AG08395 (cell line): ENCODE measurements at places on chromosomes 2 and 18.

- no peak for DNase-seq
These were observed 440.3 kb downstream of the NRXN1 start for GRCh38 chr2:50591642-50592041.

DNA sequence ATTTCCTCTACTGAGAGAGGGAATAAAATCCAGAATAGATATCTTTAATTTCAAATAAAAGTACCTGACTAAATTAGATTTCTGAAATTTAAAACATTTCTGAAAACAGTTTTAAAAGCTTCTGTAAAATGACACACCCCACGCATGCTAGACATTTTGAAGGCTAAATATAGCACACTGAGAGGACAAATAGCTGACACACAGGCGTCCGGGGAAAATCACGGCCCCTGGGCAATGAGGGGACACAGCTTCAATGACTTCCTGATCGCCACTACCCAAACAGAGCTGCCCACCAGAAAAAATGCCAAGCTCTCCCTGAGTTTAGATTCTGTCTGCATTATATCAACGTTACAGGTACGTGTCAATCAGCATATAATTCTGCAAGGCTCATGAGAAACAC, 10.9 kb downstream of the TBC1D8 start:
- DNase-seq: no peak

GRCh38 chr2:66852953-66853352, 418.0 kb downstream of the MEIS1 start:
- no peak for DNase-seq

DNA sequence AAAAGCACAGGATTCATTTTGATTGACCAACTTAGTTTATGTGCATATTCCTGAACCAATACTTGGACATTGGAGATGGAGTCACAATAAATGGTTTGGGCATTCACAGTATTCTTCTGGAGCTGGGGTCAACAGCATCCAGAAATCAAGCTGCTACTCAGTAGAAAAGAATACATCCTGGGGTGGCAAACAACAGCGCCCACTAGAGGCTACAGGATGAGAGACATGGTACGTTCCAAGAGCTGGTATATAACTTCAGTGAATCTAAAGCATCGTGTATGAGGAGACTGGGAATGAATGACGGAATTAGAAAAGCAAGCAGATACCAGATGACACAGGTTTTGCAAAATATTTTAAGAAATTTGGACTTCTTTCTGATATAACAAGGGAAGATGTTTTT, 142.9 kb upstream of the FIGN start:
- DNase-seq: peak; percentile 7

- no peak for DNase-seq
These were observed 53.1 kb downstream of the VIL1 start for GRCh38 chr2:218471982-218472381.

DNA sequence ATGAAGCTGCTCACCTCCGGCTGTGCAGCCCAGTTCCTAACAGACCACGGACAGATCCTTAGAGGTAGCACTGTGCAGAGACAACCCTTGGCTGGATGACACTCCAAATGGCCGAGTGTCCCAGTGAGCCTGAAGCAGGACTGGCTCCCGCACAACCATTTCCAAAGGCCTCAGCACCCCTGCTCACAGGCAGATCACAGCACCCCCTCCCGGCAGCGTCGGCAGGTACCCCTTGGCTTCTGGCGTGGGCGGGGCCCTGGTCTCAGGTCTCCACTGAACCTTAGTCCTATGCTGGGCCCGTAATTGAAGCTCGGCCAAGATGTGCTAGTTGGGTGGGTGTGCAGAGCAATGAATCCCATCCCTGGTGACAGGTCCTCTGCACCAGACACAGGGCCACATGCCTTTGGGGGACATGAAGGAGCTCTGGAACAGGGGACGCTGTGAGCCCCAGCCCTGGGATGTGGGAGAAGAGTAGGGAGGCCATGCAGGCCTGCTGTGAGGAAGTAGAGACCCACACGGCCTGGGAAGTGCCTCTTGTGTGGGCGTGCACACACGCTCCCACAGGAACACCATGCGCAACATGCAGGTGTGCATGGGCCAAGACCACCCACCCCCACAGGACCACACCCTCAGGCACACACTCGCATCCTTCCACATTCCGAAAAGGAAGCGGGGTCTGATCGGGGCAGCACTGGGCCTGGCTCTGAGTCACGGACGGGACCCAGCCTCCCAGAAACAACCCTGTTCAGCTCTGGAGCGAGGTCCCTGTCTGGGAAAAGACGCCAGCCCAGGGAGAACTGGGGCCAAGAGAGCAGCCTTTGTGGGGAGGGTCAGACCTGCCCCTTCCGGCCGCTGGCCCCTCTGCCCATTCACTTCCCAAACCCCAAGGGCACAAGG, 2.8 kb downstream of the DUSP2 start:
- no peak for DNase-seq

GRCh38 chr2:173955004-173955403, 10.2 kb downstream of the SP3 start:
- DNase-seq: no peak
